ENCODE measurements at places on chromosomes 4 and X.

DNA sequence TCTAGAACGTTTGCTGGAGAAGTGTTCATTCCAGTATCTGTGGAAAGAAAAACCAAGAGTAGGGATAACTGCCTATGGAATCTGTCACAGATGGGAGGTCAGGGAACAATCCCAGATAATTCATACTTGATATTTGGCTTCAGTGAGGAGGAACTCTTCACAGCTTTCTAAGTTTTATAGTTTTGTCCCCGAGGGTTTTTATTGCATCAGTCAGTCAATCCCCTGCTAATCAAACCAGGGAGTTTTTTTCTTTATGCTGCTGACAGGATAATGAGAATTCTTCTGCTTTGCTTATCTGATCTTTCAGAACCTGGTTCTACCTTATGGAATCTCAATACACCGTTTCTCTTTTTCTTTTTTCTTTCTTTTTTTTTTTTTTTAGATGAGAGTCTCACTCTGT, 633 bp upstream of the TRIML2 start:
- DNase-seq, result no peak

DNA sequence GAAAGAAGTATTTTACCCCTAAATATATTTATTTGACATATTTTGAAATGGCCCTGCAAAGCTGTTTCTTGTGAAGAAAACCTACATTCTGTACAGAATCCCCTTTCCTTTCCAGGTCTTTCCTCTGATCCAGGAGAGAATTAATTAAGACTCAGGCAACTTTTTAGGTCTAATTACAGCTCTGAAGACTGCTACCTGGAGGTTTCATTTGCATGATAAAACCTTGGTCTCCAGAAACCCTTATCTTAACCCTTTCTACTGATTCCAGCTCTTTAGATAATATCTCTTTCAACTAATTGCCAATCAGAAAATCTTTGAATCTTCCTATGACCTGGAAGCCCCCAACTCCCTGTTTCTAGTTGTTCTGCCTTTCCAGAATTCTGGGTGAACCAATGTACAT, 224.0 kb downstream of the FAM47A start:
- DNase-seq, result no peak

- no peak for DNase-seq
Measured at GRCh38 chr4:170047771-170048354, 21.7 kb upstream of the MFAP3L start.

DNA sequence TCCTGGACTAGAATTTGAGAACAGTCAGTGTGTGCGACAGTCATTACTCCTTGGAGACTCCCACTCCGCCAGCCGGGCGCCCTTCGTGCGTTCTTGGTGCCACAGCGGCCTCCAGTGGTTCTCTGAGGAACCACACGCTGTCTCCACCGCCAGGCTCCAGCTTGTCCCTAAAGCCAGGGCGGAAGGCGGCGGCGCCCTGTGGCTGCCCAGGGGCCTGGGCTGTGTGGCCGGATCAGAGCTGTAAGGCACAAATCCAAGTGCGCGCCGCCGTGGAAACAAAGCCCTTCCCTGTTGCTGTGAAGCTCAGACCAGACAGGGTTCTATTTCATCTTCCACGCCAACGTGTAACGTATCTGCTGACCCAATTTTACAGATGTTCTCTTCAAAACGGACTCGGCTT, 34.2 kb downstream of the IDS start:
- DNase-seq, result peak; percentile 28

DNA sequence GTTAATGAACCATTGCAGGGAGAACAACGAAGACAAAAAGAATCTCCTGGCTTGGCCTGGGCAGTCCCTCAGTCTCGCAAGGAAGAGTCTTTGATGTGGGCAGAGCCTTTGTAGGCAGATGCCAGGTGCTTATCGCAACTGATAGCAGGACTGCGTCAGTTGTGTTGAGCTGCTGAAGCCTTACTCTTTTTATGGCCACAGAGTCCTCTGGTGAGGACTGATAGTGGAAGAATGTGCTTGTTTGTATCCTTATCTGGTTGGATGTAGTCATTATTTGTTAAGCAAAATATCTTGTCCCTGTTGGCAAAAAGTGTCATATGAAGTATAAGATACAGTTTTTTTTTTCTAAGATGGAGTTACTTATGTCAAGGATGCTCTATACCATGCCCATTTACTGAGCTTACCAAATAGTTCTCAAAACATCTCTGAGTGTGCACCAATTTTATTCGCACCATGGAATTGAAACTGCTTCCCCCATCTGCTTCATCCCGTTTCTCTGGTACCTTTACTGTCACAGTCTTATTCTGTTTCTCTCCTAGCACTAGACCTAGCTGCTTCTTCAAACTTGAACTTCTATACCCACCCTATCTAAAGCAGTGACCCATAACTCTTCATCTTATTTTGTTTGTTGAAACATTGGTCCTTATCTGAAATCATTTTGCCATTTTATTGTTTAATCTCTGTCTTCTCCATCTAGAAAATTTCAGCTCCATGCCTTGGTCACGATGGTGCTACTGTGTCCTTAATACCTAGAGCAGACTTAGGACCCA, 47.0 kb upstream of the SPRY1 start:
- DNase-seq, result no peak

GRCh38 chr4:111417521-111417920, 727.7 kb upstream of the FAM241A start:
- DNase-seq, result no peak

- no peak for DNase-seq
Measured at GRCh38 chr4:10773010-10773409, 88.4 kb upstream of the CLNK start.

DNA sequence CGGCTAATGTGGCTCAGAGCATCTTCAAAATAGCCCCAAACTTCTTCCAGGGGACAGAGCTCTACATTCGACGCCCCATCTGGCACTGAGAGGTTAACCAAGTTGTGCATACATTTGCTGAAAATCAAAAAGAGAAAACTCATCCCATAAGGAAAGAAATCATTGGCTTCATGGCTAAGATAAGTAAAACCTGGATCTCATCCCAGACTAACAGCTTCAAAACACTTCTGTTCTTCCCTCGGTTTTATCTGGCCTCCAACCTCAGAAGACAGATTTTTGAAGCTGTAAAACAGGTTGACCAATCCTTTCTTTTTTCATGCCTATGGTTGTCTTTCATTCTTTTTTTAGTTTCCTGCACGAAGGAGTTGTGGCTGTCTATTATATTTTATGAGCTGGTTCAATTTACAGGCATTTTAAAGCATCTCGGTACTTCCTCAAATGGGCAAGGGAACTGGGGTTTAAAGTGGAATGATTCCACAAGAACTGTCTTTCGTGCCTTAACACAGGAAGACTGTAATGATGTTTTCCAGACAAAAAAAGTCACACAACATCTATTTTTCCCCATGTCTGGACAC, 107.6 kb downstream of the DLG3 start:
- no peak for DNase-seq

- DNase-seq, result no peak
Measured at GRCh38 chr4:67131224-67131623, 414.1 kb downstream of the CENPC start.

DNA sequence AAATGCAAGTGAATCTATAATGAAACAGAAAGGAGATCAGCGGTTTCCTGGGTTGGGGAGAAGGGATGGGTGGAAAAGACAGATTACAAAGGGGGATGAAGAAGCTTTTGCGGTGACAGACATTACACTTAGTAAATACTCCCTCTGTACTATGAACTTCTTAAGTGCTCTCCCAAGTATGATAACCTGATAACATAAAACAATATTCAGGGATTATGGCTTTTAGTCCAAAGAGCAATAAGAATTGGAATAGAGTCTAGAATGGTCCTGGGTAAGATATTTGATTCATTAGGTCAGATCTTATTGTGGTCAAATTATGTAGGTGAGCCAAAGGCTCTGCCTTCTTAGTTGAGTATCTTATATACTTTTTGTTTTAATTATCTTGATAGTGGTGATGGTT, 9.2 kb downstream of the LRRC66 start:
- no peak for DNase-seq

- no peak for DNase-seq
Measured at GRCh38 chr4:3449574-3450534, 8.1 kb downstream of the HGFAC start.

- no peak for DNase-seq
Measured at GRCh38 chr4:8322794-8323704, 53.5 kb downstream of the HTRA3 start.

DNA sequence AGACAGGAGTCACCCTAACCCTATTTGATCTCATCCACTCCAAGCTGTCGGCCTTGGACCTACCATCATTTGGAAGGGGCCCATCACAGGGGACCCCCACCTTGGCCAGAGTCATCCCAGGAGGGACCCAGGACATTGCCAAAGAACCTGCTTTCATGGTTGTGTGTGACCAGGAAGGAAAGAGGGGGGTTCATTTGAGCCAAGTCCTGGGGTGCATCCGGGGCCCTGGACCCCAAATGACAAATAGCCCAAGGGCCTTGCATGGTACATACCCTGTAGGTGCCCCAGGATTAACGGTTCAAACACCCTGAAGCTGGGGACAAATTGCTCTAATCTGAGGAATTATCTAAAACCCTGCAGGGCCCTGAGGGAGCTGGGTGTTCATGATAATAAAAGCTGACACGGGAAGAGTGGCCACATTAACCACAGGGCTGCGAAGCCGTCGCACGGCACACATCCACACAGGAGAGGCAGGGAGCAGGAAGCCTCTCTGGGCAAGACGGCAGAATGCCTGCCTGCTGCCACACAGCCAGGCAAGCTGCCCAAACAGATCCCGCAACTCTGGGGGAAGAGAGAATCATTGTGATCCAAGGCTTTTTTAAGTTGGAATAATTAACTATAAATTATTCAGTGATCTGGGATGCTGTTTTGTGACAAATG, 28.2 kb upstream of the PPP2R2C start:
- no peak for DNase-seq

- DNase-seq, result no peak
Measured at GRCh38 chrX:151359341-151359740, 37.7 kb upstream of the VMA21 start.

GRCh38 chrX:16826207-16826606, 39.9 kb downstream of the TXLNG start:
- DNase-seq, result no peak

DNA sequence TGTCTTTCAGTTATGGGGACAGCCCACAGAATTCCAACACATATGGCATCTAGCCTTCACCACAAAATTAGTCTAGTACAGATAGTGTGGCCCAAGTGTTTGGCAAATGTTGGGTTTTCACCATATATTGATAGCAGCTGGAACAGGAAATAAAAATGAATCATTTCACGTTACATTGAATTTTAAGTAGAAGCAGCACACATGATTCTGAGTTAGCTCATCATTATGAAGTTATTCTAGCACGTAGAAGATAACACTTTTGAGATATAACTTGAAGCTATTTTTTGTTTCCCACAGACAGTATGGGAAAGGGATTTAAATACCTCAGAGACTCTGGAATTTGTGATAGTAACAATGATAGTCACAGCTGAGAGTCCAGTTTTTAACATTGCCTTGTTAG, 118.7 kb downstream of the FAT4 start:
- DNase-seq, result no peak

DNA sequence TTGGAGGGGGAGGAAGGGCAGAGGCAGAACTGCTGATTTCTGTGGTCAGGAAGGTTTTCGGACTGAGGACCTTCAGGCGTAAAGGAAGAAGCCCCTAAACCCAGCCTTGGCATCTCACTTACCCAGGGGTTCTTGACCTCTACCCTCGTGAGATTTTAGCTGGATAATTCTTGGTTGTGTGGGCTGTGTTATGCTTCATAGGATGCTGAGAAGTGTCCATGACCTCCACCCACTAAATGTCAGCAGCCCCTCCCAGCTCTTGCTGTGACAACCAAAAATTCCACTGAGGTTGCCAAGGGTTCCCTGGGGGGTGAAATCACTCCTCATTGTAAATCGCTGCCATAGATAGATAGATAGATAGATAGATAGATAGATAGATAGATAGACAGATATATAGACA, 5.8 kb upstream of the CRLF2 start:
- no peak for DNase-seq

DNA sequence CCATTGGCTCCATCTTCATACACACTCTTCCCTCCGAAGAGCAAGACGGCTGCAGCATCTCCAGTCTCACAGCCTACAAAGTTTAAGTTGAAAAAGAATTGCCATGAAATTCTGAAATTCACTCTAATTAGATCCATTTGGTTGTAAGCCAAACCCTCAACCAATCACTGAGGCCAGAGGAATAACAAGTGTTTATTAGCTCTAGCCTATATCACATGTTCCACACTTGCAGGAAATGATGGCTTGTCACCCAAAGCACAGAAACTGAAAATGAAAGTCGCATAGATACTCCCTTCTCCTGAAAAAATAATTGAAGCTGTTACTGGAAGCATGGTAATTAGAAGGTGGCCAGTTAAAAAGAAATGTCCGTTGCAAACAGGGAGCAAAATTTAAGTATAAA, 1071.8 kb downstream of the CCSER1 start:
- no peak for DNase-seq

DNA sequence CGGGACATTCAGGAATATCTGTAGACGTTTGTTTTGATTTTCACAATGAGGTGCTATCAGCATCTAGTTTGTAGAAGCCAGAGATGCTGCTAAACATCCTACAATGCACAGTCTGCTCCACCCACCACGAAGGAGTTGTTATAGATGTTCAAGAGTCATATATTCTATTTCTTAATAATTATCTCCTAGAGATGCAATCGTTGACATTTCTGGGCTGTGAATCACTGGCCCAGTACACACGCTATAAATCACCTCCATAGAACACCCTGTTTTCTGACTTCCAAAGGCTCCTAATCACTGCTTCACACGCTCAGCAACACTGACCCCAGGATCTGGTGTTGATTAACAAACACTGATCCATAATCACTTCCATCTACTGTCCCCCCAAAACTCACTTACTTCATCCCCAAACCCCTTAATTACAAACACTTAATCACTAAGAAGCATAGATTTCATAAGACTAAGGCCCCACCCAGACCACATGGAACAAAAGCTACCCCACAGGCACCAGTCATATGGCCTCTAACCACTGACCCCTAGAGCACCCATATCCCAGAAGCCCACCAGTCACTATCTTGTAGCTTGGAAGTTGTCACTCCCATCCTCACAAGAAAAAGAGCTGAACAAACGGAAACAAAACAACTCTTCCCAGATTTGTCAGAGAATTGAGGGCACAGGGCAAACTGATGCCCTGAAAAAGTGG, 31.7 kb upstream of the ZNF41 start:
- DNase-seq, result no peak

GRCh38 chr4:182496408-182496807, 253.2 kb downstream of the TENM3 start:
- no peak for DNase-seq

DNA sequence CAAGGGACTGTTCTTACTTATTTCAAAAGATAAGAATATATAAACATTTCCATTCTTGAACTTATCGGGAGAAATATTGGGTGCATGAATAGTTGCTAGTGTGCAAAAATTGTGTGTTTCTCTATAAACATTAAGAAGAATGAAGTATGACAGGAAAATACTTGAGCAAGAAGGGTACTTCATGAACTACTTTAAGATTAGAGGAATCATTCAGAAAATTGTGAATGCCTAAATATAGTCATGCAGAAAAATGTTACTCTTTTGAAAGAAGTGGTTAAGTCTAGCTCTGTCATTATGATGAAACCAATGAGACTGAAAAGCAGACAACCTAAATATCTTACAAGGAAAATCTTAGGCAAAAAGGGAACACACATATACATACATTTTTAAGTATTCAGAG, 207.8 kb upstream of the PCDH18 start:
- DNase-seq, result no peak

Data from activated CD4-positive, alpha-beta T cell treated with anti-CD3 and anti-CD28 coated beads for 1 hour (primary cell).